OCI-M1 (cell line): ENCODE measurements at places on chromosomes 5 and 9.

GRCh38 chr5:43245724-43246385 lies 53.8 kb downstream of the NIM1K start:
- DNase-seq, result no peak

DNA sequence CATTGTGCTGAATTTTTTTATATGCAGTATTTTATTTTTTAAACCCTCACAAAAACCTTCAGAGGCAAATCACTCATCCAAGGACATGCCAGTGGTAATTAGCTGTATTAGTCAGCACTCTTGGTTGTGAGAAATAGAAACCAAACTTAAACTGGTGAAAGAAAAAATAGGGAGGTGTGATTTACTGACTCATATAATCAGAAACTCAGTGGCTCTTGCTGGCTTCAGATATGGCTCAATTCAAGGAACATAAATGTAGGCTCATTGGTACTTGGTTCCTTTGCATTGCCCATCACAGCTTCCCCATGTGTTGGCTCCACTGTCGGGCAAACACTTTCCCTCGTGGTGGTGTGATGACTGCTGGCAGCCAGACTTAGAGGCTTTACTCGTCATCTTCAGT lies 497.2 kb downstream of the MAT2B start:
- DNase-seq, result peak; percentile 26

- no peak for DNase-seq
These were observed 212.5 kb downstream of the DEPDC1B start for GRCh38 chr5:60487476-60487875.

- no peak for DNase-seq
These were observed 17.1 kb downstream of the C6 start for GRCh38 chr5:41196197-41196596.

- no peak for DNase-seq
These were observed 304.4 kb downstream of the TLE1 start for GRCh38 chr9:81384911-81385310.

DNA sequence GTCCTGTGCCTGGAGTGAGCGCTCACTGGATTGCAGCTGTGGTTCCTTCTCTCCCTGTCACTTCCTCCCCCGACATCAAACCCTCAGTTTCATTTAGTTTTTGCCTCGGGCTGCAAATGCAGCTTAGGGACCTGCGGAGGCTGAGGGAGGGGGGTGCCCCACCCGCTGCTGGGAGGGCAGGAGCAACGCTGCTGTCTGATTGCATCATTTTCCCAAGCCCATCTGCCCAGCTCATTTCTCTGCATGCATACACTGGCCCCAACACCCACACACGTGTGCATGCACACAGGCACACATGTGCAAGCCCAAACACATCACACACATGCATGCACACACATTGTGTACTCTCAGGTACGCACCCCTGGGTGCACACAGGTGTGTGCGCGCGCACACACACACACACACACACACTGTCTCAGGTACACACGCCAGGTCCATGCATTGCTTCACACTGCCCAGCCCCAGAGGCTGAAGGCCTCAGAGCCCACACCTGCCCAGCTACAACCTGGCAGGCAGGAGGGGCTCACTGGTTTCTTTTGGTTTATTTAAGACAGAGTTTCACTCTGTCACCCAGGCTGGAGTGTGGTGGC lies 3.4 kb downstream of the ASS1 start:
- peak; percentile 87 for DNase-seq

- DNase-seq, result no peak
These were observed 153.5 kb upstream of the STK32A start for GRCh38 chr5:147081311-147081764.

DNA sequence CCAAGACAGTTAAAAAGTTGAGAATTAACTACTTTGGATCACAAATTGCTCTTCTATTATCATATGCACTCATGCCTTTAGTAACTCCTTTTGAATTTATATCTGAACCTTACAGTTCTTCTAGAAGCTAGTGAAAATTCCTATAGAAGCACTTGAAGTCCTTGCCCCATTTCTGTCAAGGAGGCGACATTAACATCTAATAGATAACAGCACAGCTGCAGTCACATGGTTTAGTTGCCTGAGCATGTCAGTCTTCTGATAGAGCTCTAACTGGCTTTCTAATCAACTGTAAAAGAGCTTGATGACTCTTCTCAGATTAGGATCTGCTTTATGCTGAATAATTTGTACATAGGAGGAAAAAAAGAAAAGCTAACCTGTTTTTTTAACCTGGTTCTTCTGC lies 9.0 kb downstream of the RFESD start:
- no peak for DNase-seq

GRCh38 chr9:131807144-131807983 lies 67.5 kb upstream of the RAPGEF1 start:
- no peak for DNase-seq

DNA sequence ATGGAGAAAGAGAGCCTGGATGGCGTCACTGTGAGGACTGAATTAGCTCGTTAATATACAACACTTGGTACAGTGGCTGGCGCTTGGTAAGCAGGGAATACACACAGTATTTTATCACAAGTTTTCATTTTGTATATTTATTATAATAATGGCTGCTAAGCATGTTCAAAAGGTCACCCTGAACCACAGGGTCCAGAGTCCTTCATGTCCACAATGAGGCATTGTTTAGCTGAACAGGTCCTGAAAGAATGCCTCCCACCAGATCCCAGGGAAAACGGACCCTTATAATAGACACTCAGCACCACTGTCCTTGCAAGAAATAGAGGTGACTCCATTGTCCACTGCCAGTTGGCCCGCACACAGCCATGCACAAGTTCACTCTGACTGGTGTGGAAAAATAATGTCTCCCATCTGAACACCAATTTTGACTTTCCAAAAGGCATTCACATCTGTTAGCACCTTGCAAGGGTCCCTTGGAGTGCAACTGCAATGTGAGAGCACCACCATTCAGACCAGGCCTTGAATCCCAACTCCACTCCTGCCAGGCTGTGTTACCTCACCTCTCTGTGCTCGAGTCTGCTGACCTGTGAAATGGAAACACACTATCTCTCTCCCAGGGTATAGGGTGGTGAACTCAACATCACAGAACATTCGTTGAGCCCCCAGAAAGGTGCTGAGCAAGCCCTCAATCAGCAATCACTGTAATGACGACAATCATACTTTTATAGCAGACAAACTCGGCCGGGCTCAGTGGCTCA lies 3.9 kb downstream of the VDAC1 start:
- DNase-seq, result no peak

DNA sequence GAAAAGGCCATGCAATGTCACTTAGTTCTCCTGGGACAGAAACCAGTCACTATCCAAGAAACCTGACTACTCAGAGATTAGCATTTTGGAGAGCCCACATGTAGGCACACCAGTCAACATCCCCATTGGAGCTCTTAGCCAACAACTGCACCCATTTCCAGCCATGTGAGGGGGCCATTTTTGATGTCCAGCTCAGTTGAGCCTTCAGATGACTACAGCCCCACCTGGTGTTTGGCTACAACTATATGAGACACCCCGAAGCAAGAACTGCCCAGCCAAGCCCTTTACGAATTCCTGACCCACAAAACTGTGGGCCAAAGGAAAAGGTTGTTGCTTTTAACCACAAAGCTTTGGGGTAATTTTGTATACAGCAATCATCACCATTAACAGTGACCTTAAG lies 300.1 kb downstream of the ASTN2 start:
- DNase-seq, result no peak

- DNase-seq, result no peak
These were observed 250.2 kb downstream of the PDZD2 start for GRCh38 chr5:31889001-31889561.

DNA sequence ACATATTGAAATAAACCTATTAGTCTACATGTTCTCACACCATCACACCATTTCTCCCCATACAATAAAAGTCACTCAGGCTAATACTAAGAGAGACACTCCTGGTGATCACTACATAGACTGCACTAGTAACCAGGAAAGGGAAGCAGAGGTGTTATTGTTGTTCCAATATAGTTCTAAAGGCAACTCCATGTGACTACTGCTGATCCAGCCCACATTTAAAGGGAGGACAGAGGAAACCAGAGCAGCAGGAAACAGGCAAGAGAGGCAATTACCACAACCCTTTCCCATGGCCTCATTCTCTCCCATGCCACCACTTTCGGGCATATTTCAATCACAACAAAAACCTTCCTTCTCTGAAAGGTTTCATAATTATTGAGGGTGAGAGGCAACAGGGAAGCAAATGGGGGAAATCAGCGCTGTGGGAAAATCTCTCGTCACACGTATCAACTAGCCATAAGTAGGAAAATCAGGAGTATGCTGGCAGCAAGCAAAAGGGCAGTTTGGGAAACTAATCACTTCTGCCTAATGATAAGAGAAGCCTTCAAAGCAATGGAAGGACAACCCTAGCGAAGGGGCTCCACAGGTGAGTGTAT lies 1.8 kb downstream of the UBAP2 start:
- peak; percentile 40 for DNase-seq

- no peak for DNase-seq
These were observed 134.6 kb downstream of the DENND1A start for GRCh38 chr9:123795336-123795735.

DNA sequence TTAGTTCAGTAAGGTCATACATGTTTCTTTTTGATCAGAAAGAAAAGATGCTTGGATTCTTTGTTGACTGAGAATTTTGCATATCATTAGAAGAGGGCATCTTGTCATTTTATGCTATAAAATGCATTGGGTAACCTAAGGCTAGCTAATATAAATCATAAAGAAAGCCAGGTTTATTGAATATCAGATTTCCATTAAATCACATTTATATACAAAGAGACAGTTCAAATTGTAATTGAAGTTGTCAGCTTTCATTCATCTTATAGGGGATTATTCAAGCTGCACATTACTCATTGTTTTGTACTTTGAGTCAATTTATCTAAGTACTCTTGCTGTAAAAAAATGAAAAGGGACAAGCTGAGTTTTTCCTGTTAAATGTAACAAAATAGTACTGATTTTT lies 259.1 kb upstream of the CDH12 start:
- no peak for DNase-seq

DNA sequence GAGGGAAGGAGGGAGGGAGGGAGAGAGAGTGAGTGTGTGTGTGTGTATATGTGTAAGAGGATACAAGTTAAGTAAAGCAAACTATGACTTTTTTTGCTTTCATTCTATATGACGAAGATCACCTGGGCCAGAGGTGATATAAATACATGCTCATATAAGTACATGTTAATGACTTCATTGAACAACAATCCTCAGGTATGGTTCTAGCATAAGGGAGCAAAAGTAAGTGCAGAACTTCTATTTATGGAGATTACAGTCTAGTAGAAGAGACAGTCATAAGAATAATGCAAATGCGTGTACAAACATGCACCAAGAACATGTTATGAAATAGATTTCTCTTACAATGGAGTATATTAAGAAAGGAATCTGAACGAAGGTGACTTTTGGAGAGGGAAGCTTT lies 1804.0 kb downstream of the MAT2B start:
- no peak for DNase-seq

DNA sequence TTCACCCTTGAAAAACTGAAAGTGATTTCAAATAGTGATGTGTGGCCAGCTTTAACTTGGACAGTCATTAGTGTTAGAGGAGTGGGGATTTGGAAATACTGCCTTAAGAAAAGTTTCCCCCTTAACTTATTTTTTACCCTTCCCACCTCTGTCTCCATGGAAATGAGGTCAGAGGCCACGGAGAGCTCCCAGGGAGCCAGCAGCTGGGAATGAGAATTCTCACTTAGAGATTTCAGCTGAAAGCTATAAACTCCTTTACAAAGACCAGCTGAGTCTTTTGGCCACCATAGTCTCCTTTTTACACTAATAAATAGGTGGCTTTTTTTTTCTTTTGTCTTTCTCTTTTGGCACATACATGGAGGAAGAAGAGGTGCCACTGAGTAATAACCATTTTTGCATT lies 45.7 kb upstream of the PIK3R1 start:
- no peak for DNase-seq

- DNase-seq, result peak; percentile 79
These were observed 11.7 kb upstream of the OR13D1 start for GRCh38 chr9:104682642-104683041.

GRCh38 chr5:135993880-135994636 lies 34.7 kb upstream of the TGFBI start:
- no peak for DNase-seq

DNA sequence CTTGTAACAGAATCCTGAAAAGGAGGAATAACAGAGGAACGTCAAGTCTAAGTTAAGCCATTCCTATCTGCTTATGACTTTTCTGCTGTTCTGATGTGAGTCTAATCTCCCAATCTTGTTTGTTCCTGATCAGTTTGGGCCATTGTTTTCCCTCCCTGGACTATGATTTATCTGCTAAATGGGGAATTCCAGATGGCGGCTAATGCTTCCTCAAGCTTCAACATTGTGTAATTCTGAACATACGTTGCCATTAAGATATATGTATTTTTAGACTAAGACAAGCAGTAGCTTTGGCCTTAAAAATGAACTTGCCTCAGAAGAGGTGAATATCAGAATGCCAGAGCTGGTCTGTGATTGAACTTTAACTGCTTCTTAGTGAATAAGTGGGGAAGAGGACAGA lies 142.7 kb downstream of the PRKACG start:
- no peak for DNase-seq

GRCh38 chr5:2895876-2896275 lies 144.4 kb upstream of the IRX2 start:
- DNase-seq, result no peak

DNA sequence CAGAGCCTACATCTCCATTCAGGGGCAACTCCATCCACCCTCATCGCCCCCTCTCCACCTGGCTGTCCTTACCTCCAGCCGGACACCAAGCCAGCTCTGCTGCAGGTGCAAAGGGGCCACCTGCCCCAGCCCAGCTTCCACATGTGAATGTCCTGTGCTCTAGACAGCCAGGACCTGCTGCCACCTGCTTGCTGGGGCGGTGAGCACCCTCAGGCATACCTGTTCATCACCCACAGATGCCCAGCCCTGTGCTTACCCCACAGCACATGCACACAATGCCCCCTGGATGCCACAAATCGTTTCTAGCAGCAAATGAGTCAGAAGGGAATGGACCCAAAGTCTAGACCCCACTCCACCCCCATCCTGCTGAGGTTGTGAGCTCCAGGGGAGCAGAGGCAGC lies 13.3 kb upstream of the NKD2 start:
- no peak for DNase-seq

DNA sequence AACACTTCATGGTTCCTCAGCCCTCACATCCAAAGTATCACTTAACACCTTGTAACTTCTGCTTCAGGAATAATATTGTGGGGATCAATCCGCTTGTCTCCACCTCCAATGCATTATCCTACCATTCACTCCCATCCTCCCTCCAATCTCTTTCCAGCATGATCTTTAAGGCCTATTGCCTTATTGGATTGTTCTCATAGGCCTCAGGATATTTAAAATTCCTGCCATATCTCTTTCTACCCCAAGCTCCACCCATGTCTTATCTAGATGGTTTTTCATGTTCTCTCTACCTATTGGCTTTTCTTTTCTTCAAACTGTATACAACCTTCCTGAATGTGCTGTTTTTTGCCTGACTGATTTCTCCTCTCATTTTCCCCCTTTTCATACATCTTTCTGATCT lies 7.2 kb downstream of the KDM4C start:
- no peak for DNase-seq
